ENCODE measurements at places on chromosomes 12 and 14.
A peak's percentile ranks its signal among the peaks of the same experiment; 100 is the strongest.

DNA sequence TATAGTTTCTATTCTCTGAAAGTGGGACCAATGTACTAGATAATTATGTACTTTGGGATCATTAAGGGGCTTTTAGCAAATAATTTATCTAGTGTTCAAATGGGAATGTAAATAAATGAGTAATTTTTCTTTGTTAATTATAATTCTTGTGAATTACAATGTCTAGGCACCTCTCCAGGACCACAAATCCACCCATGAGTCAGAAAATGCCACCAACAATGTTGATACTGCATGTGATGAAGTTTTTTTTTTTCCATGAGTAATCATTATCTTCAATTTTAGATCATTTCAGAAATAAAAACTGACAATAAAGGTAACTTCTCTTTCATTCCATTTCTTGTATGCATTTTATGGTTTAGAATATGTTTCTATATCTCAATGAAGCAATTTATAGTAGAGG is 470.3 kb downstream of the VRK1 start:
- DNase-seq: no peak

DNA sequence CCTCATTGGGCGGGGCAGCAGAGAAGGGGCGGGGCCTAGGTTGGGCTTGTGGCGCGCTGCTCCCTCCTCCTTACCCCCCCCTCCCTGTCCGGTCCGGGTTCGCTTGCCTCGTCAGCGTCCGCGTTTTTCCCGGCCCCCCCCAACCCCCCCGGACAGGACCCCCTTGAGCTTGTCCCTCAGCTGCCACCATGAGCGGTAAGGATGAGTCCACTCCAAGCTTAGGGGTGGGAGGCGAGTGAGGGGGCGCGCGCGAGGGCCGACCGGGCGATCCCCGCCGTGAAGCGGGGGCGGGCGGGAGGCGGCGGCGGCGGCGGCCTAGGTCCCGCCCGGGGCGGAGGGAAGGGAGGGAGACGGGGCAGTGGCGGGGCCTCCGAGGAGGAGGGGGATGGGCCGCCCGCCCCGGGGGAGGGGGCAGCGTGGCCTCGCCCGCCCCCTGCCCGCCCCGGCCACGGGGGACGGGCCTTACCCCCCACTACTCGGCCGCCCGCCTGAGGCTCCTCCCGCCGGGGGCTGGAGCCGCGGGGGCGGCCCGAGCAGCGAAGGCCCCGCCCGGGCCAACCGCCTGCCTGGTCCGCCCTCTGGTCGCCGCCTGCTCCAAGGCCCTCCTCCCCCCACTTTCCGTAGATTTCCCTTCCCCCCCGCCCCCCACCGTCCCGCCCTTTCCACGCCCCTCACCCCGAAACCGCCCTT is at the start of gene SP1:
Gene SP1, plus strand, starts transcription at position 73 of the 690 bp plus-strand sequence. Its CDS starts 116 bp downstream, at position 189.
- peak; percentile 77 for DNase-seq

DNA sequence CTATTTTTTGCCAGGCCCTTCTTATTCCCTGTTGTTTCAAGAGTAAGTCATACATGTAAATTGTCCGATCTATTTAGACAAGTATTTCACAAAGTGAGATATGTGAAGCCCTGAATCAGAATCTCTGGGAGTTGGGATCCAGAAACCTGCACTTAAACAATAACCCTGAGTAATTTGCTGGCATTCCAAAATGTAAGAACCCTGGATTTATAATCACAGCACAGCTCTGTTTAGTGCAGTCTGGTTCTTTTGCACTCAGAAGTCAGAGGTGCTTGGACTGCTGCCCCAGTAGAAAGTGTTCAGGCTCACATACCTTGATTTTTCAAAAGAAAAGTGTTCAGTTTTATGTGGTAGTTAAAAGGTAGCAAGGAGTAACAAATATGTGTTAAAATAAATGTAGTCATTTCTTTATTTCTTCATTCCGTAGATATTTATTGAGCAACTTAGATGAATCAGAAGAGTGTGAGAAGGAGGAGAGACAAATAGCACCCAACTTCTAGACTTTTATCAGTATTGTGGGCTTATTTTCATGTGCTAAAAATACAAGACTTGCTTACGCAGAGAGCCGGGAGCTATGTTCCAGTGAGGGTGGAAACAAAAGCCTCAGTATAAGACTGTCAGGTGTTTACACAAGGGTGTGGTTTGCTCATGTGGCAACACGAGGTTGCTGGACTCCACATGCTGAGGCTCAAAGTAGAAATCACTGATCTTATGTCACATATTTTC is 70.1 kb downstream of the SYNE2 start:
- no peak for DNase-seq

DNA sequence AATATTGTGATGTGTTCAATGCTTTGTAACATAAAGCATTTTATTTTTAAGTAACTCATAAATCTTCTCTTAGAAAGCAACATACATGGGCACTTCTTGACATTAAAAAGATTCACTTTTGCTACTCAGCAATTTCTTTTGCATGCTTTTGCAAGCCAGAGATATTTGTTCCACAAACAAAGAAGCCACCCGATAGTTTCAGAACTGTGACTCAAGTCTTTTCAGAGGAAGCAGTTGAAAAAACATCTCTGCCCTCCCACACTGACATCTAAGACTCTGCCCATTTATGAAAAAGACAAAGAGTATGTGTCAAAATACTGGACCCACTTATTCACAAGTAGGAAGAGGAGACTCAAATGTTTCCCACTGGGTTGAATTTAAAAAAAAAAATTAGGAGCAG is 7.5 kb downstream of the APPL2 start:
- DNase-seq: no peak

- DNase-seq: no peak
These were observed 5.2 kb upstream of the FOS start for GRCh38 chr14:75273272-75274049.

DNA sequence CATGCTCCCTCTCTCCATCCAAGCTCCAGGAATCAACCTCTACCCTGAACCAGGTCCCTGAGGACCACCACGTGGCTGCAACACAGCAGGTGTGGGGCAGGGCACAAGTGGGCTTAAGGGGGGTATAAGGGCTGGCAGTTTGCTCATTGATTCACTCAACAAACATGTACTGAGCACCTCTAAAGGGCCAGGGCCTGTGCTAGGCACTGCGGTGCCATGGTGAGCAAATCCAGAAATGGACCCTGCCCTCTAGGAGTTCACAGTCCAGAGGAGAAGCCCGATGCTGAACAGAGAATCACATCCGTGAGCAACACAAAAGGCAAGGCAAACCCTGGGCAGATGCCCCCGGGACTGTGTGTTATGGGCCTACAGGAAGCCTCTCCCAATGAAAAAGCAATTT is 6.5 kb upstream of the AQP2 start:
- no peak for DNase-seq

All from NT2/D1 (cell line).